ENCODE measurements at places on chromosomes 6 and 20.
A peak's percentile ranks its signal among the peaks of the same experiment; 100 is the strongest.

DNA sequence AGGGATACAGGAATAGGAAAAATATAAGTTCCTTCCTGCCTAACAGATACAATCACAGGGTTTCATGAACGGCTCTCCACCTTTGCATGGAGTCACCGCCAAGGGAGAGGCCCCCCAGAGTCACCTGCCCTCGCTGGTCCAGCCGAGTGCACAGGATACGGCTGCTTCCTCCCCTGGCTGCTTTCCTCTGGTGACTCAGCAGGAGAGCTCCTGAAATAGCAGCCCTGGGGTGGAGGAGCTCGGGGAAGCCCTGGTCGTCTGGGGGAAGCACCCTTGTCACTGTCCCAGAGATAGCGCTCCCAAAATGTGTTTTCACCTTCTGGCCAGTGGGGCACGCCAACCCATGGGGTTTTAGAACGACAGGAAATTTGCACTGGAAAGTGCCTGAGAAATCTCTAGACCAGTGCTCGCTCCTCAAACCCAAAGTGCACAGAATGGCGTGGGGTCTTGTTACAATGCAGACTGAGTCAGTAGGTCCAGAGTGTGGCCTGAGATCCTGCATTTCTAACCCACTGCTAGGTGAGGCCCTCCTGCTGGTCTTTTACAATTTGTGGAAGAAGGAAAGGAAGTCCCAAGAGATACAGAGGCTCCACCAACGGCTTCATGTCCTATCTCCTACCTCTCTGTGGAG, 35.9 kb upstream of the FAM50B start:
- DNase-seq, result peak; percentile 80

- DNase-seq, result no peak
These were observed 489.5 kb upstream of the CITED2 start for GRCh38 chr6:139863964-139864363.

DNA sequence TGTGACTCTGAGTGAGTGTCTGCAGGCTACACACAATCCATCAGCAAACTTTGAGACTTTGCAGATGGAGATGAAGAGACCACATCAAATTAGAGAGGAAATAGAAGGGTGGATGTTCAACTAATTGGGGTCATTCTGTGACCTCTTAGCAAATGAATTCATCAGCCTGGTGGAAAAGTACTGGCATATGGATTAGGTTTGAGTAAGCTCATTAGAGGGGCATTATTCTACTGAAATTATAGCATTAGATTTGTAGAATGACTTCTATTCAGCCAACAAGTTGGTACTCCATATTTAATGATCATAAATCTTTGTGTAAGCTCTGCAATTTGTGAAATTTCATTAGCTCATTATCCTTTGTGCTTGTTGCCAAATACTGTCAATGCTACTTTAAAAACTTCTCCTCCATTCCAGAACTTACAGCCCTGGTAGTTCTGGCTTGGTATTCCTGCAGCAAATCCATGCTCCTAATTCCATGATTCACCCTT, 63.8 kb downstream of the ADTRP start:
- no peak for DNase-seq

DNA sequence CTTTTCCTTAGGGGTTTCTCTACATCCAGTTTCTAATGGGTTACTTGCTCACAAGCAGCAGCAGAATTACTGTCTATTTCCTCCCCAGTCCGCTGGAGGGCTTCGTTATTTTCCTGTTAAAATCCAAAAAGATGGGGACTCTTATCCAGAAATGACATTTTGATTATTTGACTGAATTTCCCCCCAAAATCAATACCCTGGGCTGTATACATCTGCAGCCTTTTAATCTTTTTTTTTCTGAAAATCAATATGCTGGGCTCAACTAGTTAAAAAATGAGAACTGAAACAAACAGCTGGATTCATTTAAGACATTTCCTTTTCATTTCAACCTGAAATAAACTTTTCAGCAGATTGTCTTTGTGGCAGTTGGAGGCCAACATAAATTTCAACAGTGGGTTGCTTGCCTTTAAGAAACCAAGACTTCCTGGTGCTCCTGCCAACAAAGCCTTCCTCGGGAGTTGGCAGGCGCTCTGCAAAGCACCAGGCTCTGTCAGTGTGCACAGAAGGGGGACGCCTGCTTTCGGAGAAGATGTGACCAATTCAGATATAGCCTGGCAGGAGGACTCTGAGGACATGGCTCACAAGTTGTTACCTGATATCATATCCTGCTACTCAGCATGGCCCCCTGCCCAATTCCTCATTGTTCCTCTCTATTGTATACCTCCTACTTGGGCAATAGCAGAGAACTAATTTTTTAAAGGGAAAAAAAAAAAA, 204.7 kb upstream of the ARG1 start:
- DNase-seq, result peak; percentile 76

DNA sequence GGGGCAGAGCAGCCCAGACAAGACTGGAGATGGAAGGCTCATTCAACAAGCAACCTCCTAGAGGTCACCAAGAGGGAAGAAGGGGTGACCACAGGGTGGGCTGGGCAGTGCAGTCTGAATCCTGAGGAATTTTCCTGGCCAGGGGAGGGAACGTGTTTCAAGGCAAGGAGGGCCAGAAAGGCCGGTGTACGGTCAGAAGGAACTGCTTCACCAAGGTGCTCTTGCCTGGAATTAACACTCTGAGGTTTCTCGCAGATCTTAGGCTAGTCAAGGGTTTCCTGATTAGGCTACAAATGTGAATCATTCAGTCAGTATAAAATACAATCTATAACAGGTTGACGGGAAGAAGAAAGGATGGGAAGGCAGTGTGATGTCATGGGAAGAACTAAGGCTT, 199.3 kb downstream of the LRFN2 start:
- DNase-seq, result no peak

DNA sequence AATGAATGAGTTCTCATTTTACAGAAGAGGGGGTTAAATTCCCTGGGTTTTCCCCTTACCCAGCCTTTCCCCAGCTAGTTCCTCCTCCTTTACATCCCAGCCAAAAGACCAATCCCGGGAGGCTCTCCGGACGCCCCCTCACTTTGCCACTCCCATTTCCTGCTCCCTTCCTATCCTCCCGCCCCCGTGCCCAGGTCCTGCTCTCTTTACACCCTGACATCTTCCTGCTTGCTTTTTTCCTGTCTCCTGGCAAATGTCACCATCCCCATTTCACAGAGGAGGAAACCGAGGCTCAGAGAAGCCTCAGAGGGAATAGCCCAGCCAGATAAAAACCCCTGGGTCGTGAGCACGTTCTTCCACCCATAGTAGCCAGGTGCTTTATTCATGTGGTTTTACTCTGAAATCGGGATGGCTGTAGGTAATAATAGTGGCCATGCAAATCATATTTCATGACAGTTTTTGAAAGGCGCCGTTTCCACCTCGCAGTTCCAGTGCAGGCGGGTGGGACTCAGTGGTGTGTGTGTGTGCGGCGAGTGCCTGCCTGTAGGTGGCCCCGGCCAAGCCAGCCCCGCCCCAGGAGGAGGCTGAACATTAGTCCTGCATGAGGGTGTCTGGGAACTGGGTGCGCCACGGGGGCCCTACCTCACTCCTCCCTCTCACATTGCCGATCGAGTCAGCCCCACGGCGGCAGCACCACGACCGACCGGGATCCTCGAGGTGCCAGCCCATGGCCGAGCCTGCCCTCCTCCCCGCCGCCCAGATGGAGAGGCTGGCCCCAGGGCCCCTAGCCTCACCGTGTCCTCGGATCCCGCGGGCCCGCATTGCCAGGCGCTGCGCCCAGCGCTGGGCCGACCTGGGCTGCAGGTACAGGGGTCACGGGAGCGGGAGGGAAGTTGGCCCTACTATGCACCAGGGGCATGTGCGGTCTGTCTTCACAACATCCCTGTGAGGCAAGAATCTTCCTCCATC, at the start of gene ARHGAP40:
TSS of gene ARHGAP40 (plus strand) at position 594 of the 969 bp plus-strand sequence.
- DNase-seq, result peak; percentile 44

DNA sequence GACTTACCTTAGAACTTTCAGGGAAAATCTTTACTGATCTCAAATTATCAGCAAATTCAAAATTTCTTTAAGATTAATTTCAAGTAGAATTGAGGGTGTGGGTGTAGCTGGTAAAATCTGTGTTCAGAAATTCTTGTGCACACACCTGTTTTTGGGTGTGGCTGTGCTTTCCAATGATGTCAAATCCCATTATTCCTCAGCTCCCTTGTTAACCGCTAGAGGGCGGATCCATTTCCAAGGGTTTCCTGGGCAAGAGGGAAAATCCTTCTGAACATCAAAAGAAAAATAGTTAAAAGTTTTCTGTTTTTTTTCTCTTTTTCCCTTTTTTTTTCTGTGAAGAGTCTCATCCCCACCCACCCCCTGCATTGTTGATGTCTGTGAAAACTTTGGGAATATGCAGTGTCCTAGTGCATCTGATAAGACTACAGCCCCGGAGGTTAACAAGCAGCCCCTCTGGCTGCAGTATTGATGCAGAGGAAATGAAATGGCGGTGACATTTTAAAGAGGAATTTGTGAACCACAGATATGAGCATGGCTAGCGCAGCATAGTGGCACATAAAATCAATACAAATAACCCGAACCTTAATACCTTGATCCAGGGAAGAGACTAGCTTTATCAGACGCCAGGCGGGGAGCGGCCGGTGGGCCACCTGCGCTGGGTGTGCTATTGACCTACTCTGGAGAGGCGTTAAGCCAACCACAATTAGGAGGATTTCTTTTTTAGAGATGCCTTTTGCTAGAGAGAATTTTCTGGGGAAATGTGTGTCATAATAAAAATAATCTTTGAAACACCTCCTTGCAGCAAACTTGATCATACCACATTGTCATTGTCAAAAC, 130.9 kb downstream of the FOXA2 start:
- DNase-seq, result peak; percentile 49

GRCh38 chr20:36091561-36092397, 62.8 kb upstream of the EPB41L1 start:
- DNase-seq, result no peak

DNA sequence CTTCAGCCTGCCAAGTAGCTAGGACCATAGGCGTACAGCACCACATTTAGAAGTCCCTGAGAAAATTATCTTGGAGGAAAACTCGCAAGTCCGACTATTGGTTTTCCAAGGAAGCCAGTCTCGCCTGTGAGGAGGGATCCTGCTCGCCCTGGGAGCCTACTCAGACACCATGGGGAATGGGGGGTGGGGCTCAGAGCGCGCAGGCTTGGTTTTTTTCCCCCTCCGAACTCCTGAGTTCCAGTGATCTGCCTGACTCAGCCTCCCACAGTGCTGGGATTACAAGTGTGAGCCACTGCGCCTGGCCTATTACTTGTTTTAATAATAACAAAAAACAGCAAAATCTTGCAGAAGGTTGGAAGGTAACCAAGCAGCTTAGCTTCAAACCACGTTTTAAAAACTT, 153.7 kb downstream of the OR2B2 start:
- no peak for DNase-seq

Data from GM23248 (cell line).